Activated CD4-positive, alpha-beta T cell treated with anti-CD3 and anti-CD28 coated beads for 24 hours (primary cell): ENCODE measurements at places on chromosomes 6 and 20.

DNA sequence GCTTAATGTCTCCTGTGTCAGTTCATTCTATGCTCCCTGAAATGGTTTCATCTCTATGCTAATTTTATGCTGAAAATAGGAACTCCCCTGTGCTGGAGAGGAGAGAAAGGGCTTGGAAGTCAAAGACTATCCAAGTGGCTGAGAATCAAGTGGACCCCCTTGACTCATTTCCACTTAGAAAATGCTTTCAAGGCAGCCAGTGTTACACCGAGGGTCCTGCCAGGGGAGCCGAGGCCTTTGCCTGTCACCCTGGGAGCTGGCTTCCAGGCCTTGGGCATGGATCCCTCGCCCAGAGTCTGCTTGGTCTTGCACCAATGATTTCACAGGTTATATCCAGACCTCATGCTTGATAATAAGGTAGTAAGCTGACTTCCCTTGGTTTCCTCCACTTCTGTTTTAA, 342.6 kb downstream of the NRN1 start:
- no peak for DNase-seq

DNA sequence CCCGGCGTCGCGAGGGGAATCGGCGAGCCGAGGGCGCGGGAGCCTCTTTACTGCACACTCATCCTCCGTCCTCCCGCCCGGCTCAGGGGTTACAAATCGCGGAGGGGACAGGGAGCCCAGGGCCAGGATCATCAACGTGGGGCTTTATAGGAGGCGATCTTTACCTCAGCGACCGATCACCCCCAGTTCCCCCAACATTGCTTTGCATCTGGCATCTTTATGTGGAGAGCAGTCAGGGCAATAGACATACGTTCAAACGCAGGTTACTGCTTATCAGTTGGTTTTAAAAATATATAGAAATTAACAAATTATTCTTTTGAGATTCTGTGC, 634 bp downstream of the HSF2 start:
- DNase-seq, result peak; percentile 8

GRCh38 chr20:54268941-54269340, 61.1 kb downstream of the PFDN4 start:
- no peak for DNase-seq

GRCh38 chr20:46621492-46621891, 29.8 kb downstream of the SLC13A3 start:
- DNase-seq, result no peak

GRCh38 chr6:146931214-146931613, 273.0 kb upstream of the STXBP5 start:
- no peak for DNase-seq

DNA sequence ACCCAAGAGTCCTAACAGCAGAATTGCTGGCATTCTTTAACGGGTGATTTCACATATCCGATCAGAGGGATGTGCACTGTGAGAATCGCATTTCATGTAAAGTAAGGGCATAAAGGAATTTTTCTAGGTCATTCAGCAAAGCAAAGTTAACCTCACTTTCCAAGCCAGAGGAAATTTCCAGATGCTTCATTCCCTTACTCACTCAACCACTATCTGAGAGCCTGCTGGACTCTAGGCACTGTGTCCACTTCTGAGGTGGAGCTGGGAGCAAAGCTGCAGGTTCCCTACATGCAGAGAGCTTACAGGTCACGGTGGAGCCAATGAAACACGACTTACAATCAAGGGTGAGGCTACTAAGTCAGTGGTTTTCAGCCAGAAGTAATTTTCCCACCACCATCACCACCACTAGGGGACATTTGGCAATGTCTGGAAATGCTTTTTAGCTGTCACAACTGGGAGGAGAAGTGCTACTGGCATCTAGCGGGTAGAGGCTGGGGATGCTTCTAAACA, 34.5 kb upstream of the TSHZ2 start:
- DNase-seq, result no peak

DNA sequence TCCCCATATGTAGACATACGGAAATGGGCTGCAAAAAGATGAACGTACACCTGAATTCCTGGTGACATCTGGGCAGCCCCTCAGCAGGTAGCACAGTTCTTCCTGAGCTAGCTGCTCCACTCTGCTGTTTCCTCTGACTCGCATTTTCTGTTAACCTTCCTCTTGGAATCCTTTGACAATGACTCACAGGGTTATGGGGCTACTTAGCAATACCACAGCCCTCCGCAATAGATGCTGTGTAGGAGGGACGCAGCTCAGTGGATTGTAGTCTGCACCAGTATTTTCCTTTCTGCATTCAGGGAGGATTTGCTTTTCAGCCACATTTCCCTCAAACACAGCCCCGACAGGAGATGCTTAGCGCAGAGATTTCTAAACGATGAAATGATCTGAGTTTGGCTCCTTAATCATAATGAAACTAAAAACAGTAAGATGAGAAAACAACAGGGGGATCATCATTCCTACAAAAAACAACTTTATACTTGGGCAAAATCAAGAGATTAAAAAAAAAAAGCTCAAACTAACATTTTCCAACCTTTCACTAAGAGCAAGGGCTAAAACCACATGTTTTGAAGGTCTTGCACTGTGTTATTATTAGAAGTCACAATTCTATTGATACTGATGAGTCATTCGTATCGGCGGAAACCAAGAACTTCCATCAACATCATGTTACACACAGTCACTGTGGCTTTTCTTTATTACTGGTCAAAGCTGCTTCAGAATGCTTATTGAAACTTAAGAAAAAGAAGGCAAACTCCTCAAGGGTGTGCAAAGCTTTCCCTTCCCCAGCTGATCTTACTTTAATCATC, 12.2 kb downstream of the BACH2 start:
- DNase-seq, result peak; percentile 39

DNA sequence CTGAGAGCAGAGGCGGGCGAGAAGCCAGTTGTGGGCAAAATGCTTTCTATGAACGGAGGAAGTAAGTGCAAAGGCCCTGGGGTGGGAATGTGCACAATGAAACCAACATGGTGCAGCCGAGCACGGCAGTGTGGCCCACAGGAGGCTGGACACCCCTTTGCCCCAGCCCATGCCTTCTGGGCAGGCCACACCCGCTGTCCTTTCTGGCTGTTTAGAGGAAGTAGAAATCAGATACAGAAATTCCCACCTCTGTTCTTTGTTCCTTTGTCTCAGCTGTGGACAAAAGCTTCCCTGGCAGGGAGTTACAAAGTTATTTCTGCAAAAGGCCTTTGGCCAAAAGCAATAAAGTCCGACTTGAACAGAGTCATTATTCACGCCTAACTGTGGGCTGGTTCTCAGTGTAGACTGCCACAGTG, 11.9 kb downstream of the SULF2 start:
- DNase-seq, result no peak

DNA sequence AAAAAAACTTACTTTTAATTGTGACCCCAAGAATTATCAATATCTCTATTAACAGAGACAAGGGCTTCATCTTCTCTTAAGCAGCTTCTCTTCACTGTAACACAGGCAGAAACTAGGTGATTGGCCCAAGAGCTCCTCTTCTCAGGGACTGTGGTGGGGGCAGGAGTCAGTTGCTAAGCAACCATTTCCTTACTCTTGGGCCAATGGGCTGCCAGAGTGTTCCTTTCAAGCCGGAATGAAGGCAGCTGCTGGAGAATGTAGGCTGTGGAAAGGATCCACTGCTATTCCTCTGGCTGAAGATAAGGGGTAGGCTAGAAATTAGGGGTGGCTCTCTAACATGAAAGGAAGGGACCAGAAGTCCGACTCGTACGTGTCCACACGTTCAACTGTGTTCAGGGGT, at the start of gene SEL1L2:
TSS of gene SEL1L2 (minus strand) at position 150 of the 400 bp plus-strand sequence. CDS start at position 70, 80 bp downstream.
- DNase-seq, result no peak

GRCh38 chr20:55934146-55934545, 71.2 kb downstream of the CBLN4 start:
- no peak for DNase-seq

- DNase-seq, result no peak
Measured at GRCh38 chr20:59810449-59811187, 122.8 kb downstream of the SYCP2 start.

GRCh38 chr6:53578371-53578770, 33.5 kb upstream of the GCLC start:
- DNase-seq, result no peak

DNA sequence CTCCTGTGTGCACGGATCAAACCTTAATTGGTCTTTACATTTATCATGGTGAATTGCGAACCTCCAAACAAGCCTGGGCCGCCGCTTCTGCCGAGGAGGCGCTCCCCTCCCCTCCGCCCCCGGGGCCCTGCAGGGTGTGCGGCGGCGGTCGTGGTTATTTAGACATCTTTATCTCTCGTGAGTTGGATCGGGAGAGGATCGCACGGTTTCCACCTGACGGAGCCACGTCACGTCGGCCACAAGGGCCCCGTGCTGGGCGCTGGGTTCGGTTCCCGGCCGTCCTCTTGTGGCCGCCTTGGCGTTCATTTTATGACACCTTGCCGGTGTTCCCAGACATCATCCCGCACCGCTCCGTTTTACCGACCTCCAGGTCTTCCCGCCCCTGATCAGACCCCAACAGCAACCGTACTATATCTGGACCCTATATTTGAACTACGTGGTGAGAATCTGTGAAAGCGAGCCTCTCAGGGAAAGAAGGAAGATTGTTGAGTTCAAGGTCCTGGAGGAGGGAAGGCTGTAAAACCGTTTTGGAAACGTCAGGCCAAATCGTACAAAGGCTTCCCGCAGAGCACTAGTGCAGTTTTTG, 1.3 kb upstream of the CNR1 start:
- no peak for DNase-seq

DNA sequence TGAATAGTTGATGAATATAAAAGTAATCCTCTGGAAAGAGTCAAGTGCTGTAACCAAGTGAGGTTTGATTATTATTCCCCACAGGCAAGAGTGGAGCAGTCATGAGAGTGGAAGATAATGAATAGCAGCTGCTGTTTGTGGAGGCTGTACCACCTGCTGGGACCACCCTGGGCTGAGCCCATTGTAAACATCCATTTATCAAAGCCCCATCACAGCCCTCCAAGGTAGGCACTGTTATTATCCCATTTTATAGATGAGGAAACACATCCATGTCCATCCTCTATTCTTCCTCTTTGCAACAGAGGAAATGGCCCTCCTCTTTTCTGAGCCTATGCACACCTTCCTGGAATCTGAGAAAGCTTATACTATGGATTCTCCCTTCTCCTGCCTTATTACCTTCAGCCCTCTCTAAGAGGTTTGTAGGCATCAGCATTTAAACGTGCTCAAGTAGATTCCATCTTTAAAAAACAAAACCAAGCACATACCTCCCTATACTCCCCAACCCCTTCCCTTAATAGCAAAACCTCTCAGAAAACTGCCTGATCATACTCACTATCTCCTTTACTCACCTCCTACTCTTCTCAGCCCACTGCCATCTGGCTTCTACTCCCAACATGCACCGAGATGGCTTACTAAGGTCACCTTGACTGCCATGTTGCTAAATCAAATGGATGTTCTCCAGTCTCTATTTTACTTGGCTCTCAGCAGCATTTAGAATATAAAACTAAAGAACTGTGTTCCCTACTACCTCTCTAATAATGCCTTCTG, 37.1 kb downstream of the CDH22 start:
- DNase-seq, result no peak

GRCh38 chr20:6473197-6473596, 294.3 kb upstream of the BMP2 start:
- no peak for DNase-seq

DNA sequence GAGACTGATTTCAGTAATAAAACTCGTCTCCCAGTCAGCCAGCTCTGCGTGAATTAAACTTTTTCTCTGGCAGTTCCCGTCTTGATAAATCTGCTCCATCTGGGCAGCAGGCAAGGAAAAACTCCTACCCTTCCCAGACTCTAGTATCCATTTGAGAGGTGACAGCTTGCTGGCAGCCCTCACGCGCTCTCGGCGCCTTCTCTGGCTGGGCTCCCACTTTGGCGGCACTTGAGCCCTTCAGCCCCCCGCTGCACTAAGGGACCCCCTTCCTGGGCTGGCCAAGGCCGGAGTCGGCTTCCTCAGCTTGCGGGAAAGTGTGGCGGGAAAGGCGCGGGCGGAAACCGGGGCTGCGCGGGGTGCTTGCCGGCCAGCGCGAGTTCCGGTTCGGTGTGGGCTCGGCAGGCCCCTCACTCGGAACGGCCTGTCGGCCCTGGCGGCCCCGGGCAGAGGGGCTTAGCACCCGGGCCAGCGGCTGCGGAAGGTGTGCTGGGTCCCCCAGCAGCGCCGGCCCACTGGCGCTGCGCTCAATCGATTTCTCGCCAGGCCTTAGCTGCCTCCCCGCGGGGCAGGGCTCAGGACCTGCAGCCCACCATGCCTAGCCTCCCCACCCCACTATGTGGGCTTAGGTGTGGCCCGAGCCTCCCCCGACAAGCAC, 21.8 kb upstream of the GMPR start:
- no peak for DNase-seq

DNA sequence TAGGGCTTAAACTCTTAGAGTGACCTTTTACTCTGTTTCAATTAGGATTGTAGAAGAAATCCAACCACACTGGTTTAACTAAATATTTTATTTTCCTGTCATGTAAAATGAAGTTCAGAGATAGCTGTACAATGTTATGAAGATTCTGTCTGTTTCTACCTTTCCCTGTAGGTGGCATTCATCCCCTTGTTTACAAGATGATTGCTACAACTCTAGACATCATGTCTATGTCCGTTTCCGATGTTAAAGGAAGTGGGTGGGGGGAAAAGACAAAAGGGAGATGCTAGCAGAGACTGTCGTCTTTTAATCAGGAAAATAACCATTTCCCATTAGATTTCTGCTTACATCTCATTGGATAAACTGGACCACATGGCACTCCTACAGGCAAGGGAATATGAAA, 30.9 kb upstream of the RIMS1 start:
- DNase-seq, result no peak

GRCh38 chr6:56694002-56694401, 51.3 kb upstream of the DST start:
- no peak for DNase-seq

GRCh38 chr20:44961870-44962267, 1.7 kb upstream of the TOMM34 start:
- no peak for DNase-seq

- DNase-seq, result no peak
Measured at GRCh38 chr6:154488248-154488593, 22.3 kb downstream of the CNKSR3 start.

DNA sequence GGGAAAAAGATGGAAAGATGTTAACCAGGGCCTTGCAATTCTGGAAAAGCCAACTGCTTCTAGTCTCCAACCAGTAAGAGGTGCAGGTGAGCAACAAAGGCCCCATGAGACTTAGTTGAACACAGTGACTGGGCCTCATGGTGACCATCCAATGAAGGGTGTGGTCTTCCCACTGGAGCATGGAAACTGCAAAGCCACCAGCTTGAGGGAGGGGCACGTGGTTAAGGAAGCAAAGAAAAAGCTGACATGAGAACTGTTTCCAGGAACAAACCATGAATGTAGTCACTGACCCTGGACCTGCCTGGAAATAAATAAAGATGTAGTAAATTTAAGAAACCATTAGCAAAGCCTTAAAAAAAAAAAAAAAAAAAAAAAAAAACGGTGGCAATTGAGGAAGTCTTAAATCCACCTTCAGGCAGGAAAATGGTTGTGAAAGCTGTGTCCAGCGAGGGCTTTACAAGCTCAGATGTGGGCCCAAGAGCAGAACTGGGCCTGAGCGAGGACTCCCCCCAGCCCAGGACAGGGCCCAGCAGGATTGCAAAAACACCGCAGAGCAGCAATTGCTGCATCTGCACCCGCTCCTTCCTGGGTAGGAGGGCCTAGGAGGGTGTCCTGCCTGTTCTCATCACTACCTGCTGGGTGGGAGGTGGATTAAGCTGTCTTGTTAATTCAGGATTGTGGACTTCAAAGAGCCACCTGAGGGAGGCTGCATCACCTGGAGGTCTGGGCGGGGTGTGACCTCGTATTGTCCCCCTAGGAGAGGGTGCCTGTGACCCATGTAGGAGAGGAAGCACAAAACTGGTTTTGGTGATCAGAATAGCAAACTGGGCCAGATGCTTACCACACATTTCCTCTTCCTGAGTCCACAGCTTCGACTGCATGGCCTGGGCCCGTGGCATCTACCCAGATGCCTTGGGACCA, 10.3 kb downstream of the GFRA4 start:
- no peak for DNase-seq

GRCh38 chr20:45944151-45944964, 9.9 kb downstream of the PCIF1 start:
- DNase-seq, result no peak
